ENCODE measurements at places on chromosomes 2 and 18. TPM values are rescaled to one million over a fixed set of nuclear protein-coding genes. Genes with fewer than 3 reads are reported as not detected.

Gene KCTD1
- 19.0 TPM for total RNA-seq

DNA sequence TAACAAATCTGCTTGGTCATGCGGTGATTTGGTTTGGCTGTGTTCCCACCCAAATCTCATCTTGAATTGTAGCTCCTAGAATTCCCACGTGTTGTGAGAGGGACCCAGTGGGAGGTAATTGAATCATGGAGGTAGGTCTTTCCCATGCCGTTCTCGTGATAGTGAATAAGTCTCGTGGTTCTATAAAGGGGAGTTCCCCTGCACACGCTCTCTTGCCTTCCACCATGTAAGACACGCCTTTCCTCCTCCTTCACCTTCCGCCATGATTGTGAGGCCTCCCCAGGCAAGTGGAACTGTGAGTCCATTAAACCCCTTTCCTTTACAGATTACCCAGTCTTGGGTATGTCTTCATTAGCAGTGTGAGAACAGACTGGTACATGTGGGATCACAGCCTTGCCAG lies 36.7 kb downstream of the TRABD2A start:
- ATAC-seq = no peak

Gene ZC3H8
- total RNA-seq = 21.1 TPM

DNA sequence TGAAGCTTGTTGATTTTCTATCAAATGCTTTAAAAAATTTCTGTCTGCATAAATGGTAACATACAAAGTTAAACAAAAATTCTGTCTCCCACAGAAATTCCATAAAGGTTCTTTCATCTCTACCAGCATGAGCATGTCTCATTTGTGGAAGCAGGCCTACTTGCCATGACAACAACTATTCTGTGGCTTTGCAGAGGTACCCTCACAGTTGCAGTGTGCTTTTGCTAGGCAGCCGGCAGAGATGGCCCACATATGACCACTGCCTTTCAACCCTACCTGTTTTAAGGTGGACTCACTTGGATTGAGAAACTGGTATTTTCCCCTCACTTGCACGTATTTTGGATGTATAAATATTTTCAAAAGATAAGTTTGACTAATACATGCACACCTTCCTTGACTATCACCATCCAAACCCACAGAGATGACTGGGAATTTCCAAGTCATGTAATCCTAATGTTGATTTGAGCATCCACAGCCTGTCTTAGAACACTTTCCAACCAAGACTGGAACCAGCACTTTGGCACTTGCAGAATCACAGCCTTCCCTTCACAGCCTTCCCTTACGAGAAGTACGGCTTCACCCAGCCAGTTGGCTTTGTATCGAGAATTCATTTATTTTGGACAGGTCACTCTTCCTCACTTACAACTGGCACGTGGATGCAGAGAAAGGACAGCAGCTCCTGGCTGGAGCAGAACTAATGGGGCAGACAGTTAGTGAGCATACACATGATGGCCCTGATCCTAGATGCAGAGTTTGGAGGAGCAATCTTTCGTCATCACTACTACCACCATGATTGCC lies 9.3 kb upstream of the FHL2 start:
- no peak for ATAC-seq

GRCh38 chr2:142853912-142854311 lies 23.6 kb upstream of the KYNU start:
- ATAC-seq = no peak

Gene ANKRD62
- 0.13 TPM for total RNA-seq

Gene ESPNL
- 0.71 TPM for total RNA-seq

- ATAC-seq = peak; percentile 63
Observed at GRCh38 chr2:30986231-30986580, 152.0 kb downstream of the GALNT14 start.

Gene FSHR
- 0.10 TPM for total RNA-seq
